CD4-positive, alpha-beta T cell treated with Interleukin-4 for 4 hours (primary cell): ENCODE measurements at places on chromosomes 1 and 21.

GRCh38 chr1:179996099-179996498, 41.5 kb downstream of the CEP350 start:
- DNase-seq, result no peak

GRCh38 chr1:157081707-157082106, 17.9 kb downstream of the ETV3L start:
- DNase-seq, result no peak

GRCh38 chr1:226061841-226062557, 517 bp upstream of the H3-3A start:
- peak; percentile 23 for DNase-seq

GRCh38 chr1:206636671-206637070, 1.3 kb downstream of the DYRK3 start:
- no peak for DNase-seq
